ENCODE measurements at places on chromosomes 2 and 18.

DNA sequence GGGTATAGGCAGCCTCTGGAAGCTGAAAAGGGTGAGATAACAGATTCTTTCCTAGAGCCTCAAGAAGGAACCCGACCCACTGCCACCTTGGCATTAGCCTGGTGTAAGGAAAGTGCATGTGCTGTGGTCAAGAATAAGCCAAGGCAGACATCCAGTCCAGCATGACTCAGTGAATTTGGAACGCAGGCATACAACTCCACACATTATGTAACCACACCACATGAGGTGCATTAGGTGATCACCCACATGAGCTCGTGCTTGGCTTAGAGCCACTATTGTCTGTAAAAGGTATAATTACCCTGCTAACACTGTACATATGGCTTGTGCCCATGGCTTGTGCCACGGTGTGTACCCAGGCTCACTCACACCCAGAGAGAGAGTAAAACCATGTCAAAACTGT lies 583.7 kb upstream of the HNMT start:
- DNase-seq: no peak

DNA sequence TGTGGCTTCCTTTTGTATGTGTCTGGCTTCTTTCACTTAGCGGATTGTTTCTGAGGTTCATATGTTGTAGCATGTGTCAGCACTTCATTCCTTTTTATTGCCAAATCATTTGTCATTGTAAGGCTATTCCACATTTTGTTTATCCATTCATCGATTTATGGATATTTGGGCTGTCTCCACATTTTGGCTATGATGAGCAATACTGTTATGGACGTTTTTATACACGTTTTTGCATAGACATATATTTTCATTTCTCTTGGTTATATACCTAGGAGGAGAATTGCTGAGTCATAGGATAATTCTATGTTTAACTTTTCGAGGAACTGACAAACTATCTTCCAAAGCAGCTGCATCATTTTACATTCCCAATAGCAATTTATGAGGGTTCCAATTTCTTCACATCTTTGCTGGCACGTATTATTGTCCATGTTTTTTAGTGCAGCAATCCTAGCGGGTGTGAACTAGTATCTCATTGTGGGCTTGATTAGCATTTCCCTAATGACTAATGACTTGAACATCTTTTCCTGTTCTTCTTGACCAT lies 48.1 kb upstream of the TBC1D8 start:
- no peak for DNase-seq

DNA sequence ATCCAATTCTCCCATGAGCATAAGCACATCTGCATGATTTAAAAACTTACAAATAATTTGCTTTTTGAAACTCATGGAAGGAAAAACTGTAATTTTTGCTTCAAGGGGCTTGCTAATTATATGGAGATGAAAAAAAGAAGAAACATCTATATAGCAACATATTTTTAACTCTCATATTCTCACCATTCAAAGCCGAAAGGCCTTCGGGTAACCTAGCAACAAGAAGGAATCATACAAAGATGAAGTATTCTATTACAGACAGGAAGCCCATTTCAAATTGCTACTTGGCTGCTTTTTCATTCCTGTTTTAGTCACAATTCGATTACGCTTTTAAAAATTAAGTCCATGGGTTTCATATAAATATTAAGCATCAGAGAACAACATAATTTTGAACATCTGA lies 39.2 kb upstream of the RNU4ATAC start:
- DNase-seq: no peak

- DNase-seq: no peak
Measured at GRCh38 chr2:160332318-160332717, 132.2 kb upstream of the ITGB6 start.

GRCh38 chr2:28567061-28567471 lies 71.2 kb downstream of the PLB1 start:
- no peak for DNase-seq

DNA sequence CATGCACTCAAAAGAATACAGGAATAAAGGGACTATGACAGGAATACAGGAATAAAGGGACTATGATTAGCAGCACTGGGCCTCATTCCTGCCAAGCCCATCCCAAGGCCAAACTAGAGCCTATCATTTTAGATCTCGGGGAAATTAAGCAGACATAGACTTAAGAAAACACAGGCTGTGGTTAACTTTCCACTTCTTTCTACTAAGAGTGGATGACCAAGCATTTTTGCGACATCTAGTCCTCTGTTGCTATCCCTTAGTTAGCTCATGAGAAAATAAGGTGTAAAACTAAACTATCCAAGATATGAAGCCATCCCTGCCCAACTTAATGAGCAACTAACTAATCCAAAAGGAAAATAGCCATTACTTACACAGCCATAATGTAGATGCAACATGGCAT lies 5.9 kb downstream of the LYPD1 start:
- no peak for DNase-seq

GRCh38 chr2:105869341-105869740 lies 124.6 kb downstream of the NCK2 start:
- no peak for DNase-seq

DNA sequence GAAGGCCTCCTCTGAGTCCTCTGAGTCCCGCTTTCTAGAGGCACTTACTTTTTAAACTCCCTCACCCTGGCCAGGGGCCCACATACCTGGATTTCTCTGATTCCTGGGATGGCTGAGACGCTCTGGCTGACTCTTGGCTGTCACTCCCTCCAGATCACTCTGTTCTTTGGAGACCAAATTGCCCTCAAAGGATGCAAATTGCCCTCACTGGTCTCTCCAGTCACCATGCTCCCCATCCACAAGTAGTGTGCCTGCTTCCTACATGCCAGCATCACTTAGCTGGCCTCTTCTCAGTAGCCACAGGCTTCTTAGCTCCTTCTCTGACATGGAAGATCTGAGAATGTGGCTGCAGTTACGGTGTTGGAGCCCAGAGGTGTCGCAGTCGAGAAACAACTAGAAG lies 41.3 kb upstream of the CCDC68 start:
- no peak for DNase-seq

DNA sequence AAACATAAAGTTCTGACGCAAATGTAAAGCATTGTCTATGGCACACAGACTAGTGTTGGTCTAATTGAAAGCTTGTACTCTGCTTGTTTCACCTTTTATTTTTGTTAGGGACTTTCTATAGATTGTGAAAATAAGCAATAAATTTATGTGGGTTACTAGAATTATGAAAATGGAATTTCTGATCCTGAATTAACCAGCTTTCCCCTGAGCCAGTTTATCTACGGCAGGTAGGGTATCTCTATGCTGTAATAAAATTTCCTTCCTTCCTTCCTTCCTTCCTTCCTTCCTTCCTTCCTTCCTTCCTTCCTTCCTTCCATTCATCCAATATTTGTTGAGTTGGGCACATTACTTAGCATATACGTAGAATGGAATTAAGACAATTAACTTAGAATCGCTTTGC lies 362.6 kb upstream of the SPRED2 start:
- no peak for DNase-seq

- no peak for DNase-seq
Measured at GRCh38 chr2:122758967-122759366, 1003.5 kb downstream of the TSN start.

DNA sequence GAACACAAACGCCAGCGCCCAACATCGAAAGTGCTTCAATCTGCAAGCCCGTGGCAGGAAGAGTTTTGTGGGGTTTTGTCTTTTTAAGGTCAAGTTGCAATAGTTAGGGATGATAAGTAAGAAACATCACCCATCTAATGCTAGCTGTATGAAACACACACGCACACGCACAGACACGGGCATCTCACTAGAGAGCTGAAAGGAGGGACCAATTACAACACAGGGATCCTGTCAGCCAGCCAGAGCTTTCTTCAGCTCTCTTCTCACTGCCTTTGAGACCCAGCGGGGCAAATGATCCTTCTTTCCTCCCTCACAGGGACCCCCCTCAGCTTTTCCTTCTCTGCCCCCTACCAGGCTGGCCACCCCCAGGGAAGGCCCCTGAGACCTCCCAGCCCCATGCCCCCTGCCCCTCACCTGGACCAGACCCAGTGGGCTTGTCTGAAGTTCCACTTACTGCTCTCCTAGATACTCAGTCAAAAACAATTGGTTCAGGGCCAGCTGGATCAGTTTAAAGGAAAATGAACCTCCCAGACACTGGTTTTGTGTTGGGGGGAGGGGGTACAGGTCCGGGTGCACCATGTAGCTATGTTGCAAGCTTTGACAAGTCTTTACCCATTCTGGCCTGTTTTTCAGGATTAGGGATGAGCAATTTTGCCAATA lies 17.9 kb downstream of the CYP26B1 start:
- DNase-seq: no peak

DNA sequence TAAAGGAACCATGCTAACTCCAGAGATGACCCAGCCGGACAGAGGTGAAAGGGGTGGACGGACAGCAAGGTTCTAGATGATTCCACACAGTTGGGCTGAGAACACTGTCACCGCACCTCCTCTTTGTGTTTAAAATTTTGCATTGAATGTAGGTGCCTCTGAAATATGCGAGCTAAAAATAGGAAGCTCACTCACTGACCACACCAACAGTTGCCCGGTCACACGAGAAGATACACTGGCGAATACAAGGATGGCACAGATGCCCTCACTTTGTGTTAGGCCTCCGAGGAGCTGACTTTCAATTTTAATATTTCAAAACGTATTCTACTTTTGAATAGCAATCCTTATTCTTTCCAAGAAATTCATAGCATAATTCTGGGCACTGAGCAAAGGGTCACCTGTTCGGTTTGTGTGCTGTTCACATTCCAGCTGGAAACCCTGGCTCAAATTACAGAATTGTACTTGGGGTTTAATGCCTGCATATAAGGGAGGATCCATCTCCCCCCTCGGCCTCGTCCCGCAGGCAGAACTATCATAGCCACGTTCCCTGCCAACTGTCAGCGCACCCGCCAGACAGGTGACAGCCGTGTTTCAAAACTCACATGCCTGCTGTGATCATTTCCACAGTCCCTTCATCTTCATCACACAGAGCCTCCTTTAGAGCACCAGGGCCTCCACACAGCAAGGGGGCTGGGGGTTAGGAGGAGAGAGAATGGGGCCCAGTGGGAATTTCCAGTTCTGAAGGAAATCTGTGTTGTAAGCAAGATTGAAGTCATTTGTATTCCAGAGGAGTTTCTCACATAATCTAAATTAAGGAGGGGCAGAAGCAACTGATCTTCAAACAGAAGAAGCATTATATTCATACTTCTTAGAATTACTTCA lies 48.2 kb downstream of the ADI1 start:
- no peak for DNase-seq

- no peak for DNase-seq
Measured at GRCh38 chr2:45255563-45255962, 246.3 kb upstream of the SIX2 start.

DNA sequence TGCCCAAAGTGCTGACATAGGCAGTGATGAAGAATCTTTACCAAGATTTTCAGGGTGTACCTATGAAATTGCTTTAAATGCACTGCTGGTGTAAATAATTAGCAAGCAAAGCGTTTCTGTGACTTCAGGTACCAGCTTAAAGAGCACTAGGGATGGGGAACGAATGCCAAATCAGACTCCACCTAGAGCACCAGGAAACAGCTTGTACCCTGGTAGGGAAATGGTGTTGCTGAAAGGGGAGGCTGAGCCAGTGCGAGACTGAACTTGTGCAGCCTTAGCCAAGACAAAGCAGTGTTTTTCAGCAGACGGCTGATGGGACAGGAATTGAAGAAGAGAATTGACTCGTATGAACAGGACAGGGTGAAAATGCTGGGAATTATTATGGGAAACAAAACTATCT lies 65.6 kb downstream of the TWSG1 start:
- DNase-seq: no peak

DNA sequence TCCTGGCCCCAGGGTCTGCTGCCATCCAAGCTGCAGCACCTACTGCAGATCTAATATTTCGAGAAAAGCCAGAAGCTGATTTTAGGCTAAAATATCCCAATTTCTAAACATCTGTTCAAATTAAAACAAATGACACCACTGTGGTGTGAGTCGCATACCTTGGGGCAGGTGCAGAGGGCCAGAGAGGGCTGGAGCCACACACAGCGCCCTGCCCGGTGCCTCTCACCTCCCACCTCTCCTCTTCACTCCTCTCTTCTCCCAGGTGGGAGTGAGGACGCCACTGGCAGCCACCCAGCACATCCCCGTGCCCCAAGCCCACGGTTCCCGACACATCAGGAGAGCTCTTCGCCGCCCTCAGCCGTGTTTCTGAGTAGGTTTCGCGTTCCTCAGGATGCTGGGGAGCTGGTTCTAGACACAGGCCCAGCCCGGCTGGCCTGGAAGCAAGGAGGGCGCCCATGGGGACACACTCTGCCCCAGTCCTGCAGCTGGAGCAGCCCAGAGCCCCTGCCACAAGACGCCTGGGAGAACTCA lies 21.4 kb downstream of the THAP4 start:
- DNase-seq: no peak

GRCh38 chr2:128563348-128563687 lies 244.7 kb upstream of the HS6ST1 start:
- no peak for DNase-seq

DNA sequence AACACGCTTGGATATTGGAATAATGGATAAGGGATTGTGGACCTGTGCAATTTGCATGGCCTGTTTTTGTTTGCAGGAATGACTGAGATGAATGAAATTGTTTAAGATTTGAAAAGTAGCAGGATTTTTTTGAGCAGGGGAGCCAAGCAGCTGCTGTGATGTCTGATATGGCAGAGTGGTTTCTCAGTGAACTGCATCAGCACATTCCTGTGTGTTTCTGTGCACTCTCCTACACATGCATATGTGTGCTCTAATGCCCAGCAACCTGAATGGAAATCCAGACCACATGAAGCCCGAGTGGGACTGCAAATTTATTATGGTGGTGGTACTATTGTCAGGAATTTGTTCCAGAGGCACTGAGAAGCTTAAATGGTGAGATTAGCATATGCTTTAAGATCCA lies 161.7 kb downstream of the PARD3B start:
- no peak for DNase-seq

GRCh38 chr2:124450481-124450880 lies 425.4 kb downstream of the CNTNAP5 start:
- DNase-seq: no peak

DNA sequence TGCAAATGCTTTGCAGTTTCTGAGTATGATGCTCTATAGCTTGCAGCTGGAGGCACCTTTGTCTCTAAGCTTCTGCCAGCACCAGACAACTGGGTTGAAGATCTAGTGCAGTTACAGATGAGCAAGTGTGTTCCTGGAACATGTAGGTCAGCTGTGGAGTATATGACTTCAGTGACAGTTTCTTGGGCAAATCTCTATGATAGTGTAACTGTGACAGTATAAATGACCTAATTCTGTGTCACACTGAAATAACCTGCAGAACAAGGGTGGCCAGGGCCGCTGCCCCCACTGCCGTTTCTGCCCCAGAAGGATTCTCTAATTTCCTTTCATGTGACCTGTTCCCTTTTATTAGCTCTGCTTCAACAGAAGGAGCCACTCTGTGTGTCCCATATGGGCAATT lies 145.3 kb upstream of the DAPL1 start:
- DNase-seq: no peak

DNA sequence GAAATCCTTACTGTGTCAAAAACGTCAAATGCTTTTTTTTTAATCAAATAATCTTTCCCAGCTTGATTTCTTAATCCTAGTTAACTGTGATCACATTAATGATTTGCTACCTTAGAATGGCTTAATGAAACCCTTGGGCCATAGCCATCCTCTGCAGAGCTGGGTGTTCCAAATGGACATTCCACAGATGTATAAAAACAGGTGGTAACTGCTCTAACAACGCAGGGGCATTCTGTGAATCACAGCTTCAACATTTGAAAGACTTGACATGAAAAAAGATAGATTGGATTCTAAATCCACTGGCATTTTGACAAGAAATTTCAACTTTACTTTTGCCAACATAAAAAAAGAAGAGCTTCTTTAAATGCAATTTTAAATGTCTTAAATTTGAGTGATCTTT lies 69.8 kb upstream of the RASGRP3 start:
- DNase-seq: no peak

GRCh38 chr2:126659562-126660467 lies 3.9 kb downstream of the GYPC start:
- no peak for DNase-seq
